ENCODE measurements at places on chromosomes 12 and 14. TPM values are rescaled to one million over a fixed set of nuclear protein-coding genes. Genes with fewer than 3 reads are reported as not detected.

The PTPRO gene
- 0.30 TPM for total RNA-seq

GRCh38 chr12:14327711-14328110 is 37.8 kb upstream of the ATF7IP start:
- no peak for DNase-seq

DNA sequence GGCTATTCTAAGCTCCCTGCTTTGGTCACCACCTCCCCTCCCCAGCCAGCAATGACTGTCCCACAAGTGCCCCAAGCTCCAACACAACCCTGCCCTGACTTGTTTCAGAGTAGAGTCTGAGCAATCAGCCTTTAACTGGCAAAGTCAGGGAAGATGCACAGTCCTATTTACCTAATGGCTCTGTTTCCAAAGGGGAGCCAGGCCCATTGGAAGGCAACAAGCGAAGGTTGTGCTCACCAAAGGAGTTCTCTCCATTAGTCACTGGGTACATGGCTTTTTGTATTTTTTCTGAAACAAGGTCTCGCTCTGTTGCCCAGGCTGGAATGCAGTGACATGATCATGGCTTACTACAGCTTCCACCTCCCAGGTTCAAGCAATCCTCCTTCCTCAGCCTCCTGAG is 267.1 kb upstream of the CRY1 start:
- DNase-seq = no peak

DNA sequence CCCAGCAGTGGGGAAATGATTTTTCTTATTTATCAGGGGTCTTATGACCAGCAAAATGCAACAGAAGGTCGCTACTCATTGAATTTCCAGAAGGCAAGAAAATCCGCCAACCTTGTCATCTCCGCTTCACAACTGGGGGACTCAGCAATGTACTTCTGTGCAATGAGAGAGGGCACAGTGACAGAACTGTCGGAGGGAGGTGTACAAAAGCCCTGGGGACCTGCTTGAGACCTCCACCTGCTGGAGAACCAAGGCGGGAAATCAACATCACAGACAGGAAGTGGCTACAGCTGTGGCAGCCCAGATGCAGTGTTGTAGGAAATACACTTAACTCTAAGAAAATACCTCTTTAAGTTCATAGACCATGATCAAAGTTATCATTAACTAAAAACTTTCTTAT is 250.9 kb upstream of the OR4E1 start:
- no peak for DNase-seq

The AP4S1 gene
- total RNA-seq = 17.3 TPM

DNA sequence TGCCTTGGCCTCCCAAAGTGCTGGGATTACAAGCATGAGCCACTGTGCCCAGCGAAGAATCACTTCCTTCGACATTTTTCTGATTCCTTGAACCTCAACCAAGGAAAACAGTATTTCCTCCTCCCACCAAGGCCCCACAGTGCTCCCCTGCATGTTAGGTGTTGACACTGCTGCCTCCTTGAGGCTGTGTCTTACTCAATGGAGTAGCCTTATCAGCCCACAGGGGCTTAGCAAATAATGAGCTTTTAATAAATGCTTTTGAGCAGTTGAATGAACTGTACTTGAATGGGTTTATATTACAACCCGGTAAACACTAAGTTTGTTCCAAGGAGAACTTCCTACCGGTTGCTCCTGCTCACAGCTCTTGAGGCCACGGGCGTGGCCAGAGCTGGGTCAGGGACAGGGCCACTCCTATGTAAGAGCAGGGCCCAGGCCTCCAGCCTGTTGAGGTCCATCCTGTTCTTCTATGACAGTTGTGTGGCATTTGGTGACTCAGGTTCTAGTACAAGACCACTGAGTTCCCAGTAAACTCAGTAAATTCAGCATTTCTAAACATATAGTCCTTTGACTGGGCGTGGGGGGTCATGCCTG is 36.8 kb upstream of the TUBA1A start:
- DNase-seq = no peak

The ACOT6 gene
- not detected for total RNA-seq

DNA sequence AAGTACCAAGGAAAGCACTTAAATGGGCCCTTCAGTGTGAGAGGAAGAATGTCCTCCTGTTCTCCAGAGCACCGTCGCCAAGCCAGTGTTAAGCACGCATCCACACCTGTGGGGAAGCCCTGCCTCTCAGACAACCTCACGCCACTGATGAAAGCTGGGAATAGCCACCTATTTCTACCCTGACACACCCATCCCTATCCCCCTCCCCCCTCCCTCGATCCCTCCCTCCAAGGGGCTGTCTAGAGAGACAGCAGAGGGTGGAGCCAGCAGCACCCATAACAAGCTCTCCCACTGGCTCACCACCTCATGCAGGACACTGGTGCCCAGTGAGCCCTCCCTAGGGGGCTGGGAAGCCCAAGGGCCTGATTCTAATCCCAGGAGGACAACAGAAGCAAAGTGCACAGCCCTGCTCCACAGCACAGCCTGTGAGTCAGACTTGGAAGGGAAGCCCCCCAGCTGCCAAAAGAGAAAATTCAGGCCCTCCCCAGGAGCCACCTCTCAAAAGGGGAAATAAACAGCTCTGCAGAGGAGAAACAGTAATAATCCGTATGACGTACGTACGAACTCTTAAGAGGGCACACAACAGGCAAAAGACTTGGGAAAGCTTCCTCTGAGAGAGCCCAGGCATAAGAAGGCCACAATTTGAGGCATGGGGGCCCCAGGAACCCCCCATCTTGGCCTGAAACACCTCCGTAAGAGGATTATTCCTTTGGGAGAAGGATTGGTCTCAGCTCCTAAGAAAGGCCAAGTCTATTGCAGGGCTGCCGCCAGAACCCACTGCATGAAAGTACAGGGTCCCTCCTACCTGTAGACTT is 7.8 kb downstream of the PITPNM2 start:
- DNase-seq = no peak

The RCOR1 gene
- total RNA-seq = 8.7 TPM

DNA sequence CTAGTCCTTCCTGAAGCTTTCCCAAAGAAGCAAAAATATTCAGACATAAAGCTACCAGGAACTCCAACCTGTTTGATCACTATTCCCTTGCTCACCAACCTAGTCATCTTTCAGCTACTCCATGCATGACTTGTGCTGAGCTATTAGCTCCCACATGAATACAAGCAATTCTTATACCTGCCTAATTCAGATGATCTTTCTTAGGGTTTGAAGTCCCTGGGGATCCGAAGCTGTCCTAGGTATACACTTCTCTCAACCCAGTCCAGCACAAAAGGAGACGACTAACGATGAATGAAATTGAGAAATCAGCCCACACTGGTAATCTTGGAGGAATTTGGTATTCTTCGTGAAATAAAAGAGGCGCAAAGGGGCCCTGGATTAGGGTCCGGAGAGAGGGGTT is 631 bp upstream of the PTGR2 start:
- DNase-seq = no peak

DNA sequence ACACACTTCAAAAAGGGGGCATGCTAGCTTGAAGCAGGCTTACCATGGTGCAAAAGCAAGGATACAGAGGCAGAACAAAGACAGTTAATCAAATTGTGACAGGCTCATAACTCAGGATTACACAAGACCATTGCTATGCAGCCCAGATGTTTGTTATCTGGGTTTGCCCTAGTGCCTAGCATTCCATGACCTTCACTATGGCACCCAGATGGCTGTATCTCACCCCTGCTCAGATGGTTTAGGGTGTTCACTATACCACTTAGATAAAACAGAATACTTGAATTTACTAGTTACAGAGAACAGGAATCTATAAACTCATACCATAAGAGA is 56.2 kb downstream of the SDR9C7 start:
- DNase-seq = no peak

DNA sequence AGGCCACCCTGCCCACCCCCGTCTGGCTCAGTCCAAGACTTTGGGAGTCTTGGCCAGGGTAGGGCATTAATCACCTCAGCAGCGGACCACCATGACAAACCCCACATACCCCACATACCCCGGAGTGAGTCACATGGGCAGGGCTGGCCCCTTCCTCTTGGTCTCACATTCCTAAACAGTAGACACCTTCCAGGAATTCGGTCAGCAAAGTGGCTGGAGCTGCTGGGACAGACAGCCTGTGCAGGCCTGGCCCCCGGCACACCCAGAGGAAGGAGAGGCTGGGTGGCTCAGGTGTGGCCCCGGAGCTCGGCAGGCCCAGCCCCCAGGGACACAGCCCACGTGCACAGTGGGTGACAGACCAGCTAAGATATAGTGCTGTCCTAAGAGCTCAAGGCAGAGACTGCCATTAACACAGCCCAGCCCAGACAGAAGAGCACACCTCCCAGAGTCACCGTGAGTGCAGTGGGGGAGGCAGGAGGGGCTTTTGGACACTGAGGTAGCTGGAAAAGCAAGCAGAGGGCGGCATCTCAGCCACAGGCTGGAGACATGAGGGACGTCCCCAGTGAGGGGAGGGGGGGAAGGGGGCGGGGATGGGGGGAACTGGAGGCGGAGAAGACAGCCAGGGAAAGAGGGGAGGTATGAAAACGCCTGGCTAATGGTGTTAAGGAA is 24.0 kb downstream of the CCDC85C start:
- DNase-seq = no peak

The HPD gene
- 1.3 TPM for total RNA-seq

The NKX2-1 gene
- not detected for total RNA-seq

The KRT74 gene
- 2.9 TPM for total RNA-seq

The SIX4 gene
- total RNA-seq = 4.1 TPM

The RHEBL1 gene
- 0.35 TPM for total RNA-seq

GRCh38 chr12:24852420-24852819 is 96.5 kb downstream of the BCAT1 start:
- DNase-seq = no peak

The GNB3 gene
- total RNA-seq = 0.83 TPM

GRCh38 chr12:80777587-80777986 is 60.9 kb downstream of the MYF5 start:
- no peak for DNase-seq

DNA sequence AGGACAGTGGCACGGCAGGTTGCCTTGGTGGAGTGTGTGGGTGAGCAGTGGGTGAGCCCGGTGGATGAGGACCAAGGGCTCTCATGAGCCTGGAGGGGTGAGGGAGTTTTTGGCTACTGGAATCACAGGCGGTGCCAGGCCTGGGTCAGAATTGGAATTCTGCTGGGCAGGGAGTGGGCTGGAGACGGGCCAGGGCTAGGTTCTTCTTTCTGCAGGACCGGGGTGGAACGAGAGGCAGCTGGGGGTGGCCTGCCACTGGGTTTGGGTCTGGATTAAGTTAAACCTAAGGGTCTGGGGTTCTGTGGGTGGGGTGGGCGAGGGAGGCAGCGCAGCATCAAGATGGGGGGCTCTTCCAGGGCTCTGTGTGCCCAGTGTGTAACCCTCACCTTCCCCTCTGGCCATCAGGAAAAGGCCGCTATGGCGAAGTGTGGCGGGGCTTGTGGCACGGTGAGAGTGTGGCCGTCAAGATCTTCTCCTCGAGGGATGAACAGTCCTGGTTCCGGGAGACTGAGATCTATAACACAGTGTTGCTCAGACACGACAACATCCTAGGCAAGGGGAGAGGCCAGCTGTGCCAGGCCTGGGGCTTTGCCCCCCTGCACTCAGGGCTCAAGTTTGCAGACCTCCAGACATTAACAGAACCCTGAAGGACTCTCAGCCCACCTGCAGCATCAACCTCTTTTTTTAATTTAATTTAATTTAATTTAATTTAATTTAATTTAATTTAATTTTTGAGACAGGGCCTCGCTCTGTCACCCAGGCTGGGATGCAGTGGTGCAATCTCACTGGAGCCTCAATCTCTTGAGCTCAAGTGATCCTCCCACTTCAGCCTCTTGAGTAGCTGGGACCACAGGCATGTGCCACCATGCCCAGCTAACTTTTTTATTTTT is 7.0 kb downstream of the ACVRL1 start:
- DNase-seq = no peak

The GPR33 gene
- not detected for total RNA-seq

- DNase-seq = no peak
Measured at GRCh38 chr12:132305991-132306884, 23.2 kb downstream of the GALNT9 start.

The ESPL1 gene
- 0.59 TPM for total RNA-seq

- no peak for DNase-seq
Measured at GRCh38 chr12:13061377-13061776, 17.2 kb downstream of the FAM234B start.

The WDHD1 gene
- 0.94 TPM for total RNA-seq

- DNase-seq = peak; percentile 42
Measured at GRCh38 chr14:104420990-104421389, 158.6 kb upstream of the C14orf180 start.

DNA sequence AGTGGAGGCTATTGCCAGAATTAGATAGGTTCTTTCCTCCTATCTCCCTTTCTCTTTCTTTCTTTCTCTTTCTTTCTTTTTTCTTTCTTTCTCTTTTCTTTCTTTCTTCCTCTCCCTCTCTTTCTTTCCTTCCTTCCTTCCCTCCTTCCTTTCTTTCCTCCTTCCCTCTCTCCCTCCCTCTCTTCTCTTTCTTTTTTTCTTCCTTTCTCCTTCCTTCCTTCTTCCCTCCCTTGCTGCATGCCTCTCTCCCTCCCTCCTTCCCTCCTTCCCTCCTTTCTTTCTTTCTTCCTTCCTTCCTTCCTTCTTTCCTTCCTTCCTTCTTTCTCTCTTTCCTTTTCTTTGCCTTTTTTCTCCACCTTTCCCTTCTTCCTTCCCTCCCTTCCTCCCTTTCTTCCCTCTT is 16.4 kb upstream of the MDGA2 start:
- no peak for DNase-seq

The CCDC197 gene
- total RNA-seq = not detected

GRCh38 chr12:19659086-19659485 is 219.8 kb downstream of the AEBP2 start:
- no peak for DNase-seq

DNA sequence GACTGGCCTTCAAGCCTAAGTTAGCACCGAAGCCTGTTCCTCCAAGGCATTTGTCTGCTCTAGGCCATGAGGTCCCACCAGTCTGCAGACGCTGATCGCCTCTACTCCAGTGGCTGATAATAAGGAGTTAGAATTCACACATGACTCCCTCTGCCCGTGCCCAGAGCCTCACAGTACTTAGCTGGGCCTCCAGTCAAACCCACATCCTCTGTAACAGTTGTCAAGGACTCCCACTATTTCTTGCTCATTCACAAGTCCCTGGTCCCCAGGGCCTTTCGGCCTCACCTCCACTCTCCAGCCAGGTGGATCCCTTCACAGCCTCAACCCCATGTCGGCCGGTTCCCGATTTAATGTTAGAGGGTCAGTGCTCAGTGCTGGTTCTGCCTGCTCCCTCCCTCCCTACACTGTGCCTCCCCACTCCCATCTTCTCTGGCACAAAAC is 6.3 kb upstream of the KRT5 start:
- DNase-seq = no peak

- DNase-seq = no peak
Measured at GRCh38 chr14:75636100-75636692, 24.5 kb downstream of the ERG28 start.

The PLEKHG3 gene
- 26.1 TPM for total RNA-seq

GRCh38 chr14:67928375-67928774 is 108.8 kb downstream of the RAD51B start:
- DNase-seq = no peak

The POTEM gene
- not detected for total RNA-seq

- DNase-seq = peak; percentile 86
Measured at GRCh38 chr14:75995372-75996041, 9.9 kb downstream of the IFT43 start.

The CORO1C gene
- 59.6 TPM for total RNA-seq

The PIANP gene
- total RNA-seq = not detected

The KLRC1 gene
- not detected for total RNA-seq

GRCh38 chr12:11829764-11830194 is 180.3 kb downstream of the ETV6 start:
- DNase-seq = no peak

All from right atrium auricular region (tissue), 2 donors.